ENCODE measurements at places on chromosomes 2 and 18.

DNA sequence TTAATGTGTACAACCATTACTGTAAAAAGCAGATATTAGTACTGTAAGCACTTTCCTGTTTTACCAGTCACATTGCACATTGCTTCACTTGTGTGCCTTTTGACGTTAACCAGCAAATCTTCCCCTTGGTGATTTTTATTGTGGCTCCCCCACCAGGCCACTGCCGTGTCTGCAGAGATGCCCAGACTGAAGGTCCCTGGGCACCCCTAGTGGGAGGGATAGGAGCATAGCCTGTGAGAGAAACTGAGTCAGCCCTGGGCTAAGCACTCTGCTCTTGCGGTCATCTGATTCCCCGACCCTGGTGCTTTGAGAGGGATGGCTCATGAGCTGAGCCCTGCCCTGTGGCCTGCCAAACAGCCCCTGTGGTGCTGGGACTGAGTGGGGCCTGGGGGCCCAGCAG lies 73.4 kb downstream of the INPP4A start:
- DNase-seq = no peak

DNA sequence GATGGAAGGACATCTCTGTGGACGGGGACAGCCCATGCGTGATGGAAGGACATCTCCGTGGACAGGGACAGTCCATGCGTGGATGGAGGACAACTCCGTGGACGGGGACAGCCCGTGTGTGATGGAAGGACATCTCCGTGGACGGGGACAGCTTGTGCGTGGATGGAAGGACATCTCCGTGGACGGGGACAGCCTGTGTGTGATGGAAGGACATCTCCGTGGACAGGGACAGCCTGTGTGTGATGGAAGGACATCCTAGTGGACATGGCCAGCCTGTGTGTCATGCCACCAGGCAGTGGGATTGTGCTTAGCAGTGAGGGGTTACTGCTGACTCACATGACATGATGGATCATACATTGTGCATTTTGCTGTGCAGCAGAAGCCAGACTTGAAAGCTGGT lies 30.0 kb upstream of the NFATC1 start:
- no peak for DNase-seq

GRCh38 chr2:191923652-191923997 lies 76.7 kb upstream of the CAVIN2 start:
- no peak for DNase-seq

- DNase-seq = no peak
These were observed 230.2 kb downstream of the ZNF516 start for GRCh38 chr18:76264876-76265250.

- no peak for DNase-seq
These were observed 5.5 kb upstream of the MAP4K4 start for GRCh38 chr2:101692041-101692440.

DNA sequence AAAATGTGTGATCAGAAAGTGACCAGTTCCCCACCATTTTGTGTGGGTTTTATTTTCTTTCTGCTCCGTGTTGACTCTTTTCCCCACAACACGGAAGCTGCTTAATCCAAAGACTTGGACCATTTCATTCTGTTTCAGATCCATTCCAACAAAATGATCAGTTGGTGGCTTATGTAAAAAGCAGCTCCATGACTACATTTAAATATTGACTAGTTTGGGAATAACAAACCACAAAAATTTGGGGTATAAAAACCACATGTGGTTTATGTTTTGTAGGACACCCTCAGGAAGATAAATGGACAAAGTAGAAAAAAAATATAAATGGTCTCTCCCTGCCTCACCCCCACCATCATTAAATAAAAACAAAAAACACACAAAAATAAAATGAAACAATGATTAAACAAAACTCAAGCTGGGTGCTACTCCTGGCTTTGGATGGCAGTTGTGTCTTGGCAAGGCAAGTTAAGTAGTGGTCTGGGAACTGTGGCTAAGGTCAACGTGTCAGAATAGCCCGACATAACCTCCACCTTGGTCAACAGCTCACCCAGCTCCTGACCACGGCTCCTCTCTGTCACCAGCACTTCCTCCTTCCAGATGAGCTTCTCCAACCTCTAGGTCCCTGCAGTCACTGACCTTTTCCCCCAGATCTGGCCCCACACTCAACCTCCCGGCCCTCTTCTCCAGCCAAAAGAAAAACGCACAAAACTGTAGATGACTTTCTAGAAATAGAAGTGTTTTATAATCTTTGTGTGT lies 12.8 kb upstream of the WIPF1 start:
- DNase-seq = no peak

DNA sequence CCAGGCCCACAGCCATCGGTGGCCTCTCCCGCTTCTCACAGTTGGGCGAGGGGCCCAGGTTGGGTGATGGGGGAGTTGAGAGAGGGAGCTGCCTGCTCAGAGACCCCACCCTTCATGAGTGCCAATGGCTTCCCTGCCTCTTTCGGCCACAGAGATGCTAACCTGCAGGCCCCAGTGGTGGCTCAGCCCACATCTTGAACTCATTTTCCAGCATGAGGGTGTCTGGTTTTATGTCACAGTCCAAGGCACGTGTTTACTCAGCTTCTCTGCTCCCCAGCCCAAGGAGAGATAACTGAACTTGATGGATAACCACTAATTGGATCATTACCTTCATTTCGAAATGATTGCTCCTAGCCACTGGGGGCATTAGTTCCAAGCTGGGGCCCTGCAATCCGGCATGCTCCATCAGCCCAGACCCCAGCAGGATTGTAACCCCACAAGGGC lies 45.9 kb upstream of the SIX2 start:
- DNase-seq = no peak

- DNase-seq = no peak
These were observed 349.5 kb downstream of the TGIF1 start for GRCh38 chr18:3799515-3799914.

- no peak for DNase-seq
These were observed 359.3 kb downstream of the IRS1 start for GRCh38 chr2:226440127-226440918.

DNA sequence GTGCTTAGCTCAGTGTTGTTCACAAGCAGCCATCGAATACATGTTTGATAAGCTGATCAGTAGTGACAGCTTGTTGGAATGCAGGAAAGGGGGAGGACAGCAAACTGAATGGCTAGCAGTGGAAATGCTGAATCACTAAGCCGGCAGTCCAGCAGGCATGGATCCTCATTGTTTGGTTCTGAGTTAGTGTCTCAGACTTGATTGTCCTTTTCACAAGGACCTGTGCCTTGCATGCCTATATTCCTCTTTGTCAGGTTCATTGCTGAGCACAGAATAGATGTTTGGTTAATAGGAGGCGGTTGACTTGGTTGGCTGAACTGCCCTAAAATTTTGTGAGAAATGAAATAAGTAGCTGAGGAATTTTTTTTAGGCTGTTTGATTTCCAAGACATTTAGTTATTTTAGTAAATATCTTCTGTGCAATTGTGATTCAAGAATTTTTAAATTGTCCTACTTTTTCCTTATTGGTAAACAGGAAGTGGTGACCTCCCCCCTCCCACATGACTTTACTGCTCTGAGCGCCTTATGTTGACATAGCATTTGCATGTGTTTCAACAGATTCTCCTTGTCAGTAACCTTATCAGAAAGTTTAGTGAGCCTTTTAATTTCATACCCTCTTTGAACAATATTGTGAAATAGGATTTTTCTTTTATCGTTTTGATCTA lies 21.4 kb upstream of the STON1 start:
- no peak for DNase-seq

- no peak for DNase-seq
These were observed 402.5 kb upstream of the TRIB2 start for GRCh38 chr2:12314127-12314760.

DNA sequence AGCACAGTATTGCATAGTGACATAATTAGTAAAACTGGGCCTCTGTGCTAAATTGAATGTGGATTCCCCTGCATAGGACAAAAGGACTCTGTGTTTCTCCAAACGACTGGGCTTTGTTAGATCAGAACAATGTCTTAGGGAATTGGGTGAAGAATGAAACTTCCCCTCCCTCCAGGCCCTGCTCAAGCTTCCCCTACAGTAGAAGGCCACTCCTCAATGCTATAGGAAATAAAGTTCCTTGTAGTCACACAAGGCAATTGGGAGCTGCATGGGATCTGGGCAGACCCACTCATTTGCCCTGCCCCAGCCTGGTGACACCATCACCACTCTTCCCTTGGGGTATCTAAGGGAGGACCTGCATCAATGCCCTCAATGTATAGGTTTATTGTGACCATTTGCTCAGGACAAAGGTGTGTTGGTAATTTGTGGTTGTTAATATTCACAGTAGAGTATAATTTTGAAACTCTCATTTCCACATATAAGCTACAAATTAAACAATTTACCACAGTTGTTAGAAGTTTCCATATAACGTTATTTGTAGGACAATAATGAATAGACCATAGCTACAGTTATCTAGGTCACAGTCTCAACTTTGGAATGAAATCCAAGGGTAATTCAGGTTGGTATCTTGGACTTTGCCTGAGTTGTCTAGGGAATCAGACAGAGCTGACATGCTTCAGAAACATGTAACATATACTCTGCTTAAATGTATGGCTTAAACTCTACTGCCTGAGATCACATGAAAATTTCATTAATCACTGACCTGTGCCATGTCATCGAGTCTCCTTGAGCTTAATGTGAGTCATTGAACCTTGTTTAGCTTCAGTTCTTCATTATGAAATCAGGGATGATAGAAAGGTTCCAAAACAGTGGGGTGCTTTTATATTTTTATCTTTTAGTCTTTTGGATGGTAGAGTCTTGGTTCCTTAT lies 64.8 kb upstream of the DARS1 start:
- no peak for DNase-seq

- no peak for DNase-seq
These were observed 214.3 kb downstream of the FAM210A start for GRCh38 chr18:13511961-13512577.

DNA sequence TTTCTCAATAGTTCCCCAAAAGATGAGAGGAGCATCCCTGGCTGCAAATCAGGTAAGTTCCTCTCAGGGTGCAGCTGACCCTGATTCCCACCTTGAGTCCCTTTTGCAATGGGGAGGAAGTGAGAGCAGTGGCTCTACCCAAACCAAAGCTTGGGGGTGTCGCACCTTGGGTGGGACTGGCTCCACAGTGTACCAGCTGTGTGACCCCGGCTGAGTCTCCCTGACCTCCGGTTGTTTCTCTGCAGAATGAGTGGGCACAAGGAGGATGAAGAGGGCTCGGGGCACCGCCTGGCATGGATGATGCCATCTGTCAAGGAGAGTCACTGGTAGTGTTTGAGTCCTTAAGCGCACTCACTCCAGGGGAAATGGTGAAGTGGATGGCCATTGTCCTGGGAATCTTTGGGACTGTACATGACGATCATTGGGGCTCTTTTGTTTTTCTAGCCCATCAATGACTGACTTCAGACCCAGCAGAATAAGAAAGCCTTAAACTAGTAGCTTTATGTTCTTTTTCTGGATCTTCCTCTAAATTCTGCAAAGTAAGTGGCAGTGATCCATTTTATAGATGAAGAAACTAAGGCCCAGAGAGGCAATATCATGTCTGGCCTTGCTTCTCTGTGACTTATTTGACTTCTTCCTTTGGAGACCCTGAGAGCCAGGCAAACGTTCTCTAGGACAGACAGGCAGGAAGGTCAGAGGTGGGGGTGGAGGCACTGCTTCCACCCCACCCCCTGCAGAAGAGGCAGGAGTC lies 106.3 kb upstream of the ST3GAL5 start:
- DNase-seq = no peak

GRCh38 chr2:6111781-6112261 lies 419.6 kb downstream of the SOX11 start:
- no peak for DNase-seq

DNA sequence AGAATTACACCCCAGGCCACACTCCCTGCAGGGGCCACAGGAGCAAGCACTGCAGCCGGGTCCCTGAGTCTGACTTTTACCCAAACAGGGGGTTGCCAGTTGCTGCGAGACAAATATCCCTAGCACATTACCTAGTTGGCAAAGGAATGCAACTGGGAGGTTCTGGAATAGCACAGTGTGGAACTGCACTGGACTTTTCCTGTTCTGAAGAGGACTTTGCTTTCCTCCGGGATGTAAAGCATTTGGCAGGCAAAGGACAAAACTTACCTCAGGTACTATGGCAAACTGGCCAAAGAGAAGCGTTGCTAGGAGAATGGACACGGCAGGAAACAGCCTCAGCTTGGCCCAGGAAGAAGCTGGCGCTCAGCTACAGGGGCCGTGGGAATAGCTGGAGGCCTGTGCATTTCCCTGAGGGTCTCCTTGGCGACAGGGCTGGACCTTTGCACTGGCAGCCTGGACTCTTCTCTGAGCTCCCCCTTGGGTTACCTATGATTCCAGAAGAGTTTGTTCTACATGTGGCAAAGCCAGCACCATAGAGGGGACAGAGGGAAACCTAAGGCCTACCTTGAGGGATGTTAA lies 45.0 kb downstream of the BCL11A start:
- no peak for DNase-seq

GRCh38 chr2:239025096-239025801 lies 177.4 kb downstream of the TWIST2 start:
- no peak for DNase-seq

DNA sequence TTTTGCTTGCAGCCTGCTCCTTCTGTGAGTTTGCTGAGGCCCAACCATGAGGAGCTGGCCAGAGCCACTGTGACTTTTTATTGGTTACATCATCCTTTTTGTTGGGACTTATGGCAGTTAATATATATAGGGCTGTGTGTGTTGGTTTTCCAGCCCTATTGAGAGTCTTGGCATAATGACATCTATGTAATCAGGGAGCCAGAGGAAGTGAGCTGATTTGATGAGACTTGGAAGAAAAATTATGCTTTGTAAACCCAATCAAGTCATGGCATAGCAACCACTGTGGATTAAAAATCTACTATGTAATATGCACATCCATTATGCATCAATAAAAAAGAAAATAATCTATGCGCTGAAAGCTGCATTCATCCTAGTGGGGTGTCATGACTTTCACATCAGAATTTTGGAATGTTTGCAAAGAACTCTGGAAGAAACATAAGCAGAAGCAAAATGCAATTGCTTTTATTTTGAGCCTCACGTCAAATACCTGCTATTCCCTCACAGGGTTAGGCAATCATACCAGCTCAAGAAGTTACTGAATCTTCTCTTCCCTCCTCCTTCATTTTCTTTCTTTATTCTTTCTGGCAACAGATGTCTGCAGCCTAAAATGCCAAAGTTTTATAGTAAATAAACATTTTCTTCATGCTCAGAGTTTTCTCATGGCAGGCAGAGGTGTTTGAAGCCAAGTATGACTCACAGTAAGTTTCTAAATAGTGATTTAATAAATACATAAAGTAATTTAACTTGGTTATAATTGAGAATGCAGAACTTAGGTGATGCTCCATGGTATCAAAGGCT lies 308.5 kb downstream of the KCNS3 start:
- DNase-seq = no peak

Data from D721Med (cell line).